Motor neuron (in vitro differentiated cells): ENCODE measurements at places on chromosomes 4 and X.
A peak's percentile ranks its signal among the peaks of the same experiment; 100 is the strongest.

- no peak for ATAC-seq
Observed at GRCh38 chr4:86898562-86898961, 6.3 kb upstream of the C4orf36 start.

DNA sequence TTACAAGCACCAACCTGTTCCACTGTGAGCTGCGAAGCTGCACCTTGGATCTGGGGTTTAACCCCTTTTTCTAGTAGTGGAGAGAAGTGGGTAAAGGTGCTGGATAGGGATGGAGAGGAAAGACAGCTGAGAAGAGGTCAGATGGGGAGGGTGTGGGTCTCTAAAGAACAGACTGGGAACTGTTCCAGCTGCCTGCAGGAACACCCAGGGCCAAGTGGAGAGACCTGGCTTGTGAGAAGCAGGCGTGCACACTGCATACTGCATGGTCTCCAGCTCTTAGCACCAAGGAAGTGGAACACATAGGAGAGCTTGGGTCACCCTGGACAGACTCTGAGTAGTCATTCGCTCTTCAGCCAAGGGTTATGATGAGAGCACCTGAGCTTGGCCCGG lies 16.1 kb downstream of the BCOR start:
- ATAC-seq, result no peak

- ATAC-seq, result peak; percentile 26
Observed at GRCh38 chrX:50877310-50877709, 33.2 kb upstream of the BMP15 start.

DNA sequence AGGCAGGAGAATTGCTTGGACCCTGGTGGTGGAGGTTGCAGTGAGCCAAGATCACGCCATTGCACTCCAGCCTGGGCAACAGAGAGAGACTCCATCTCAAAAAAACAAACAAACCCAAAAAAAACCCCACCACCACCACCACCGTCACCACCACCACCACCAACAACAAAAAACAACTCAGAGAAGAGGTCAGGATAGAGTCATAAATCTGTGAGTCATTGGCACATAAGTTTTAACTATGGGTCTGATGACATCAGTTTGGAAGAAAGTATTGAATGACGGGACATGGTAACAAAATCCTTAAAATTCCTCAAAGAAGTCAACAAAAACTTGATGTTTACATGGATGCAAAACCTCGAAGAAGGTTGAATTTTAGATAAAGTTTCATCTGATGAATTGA lies 288.0 kb upstream of the SFRP2 start:
- no peak for ATAC-seq

- no peak for ATAC-seq
Observed at GRCh38 chrX:106302304-106302703, 134.2 kb downstream of the PWWP3B start.

GRCh38 chrX:155612312-155613224 lies at the start of gene TMLHE:
Gene TMLHE (minus strand): TSS chrX:155612952. CDS start chrX:155545276, 67,676 bp downstream.
- peak; percentile 86 for ATAC-seq

GRCh38 chr4:174318829-174319764 lies 35.4 kb downstream of the CEP44 start:
- ATAC-seq, result no peak

DNA sequence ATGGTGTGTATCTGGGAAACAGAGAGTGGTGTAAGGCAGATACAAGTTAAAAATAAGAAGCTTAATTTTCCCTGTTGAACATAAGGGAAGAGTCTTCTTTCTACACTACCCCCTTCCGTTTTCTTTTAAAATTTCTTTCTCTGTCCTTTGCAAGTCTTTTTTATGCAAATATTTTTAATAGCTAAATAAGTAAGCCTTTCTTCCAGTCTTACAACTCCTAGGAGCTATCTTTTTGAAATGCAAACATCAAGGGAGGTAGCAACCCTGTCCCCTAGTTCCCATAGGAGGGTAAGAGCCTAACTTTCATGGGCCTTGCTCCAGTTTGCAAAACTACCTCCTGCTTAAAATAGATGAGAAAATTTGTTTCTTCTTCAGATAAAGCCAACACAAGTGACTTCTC lies 121.5 kb downstream of the MBNL3 start:
- no peak for ATAC-seq

DNA sequence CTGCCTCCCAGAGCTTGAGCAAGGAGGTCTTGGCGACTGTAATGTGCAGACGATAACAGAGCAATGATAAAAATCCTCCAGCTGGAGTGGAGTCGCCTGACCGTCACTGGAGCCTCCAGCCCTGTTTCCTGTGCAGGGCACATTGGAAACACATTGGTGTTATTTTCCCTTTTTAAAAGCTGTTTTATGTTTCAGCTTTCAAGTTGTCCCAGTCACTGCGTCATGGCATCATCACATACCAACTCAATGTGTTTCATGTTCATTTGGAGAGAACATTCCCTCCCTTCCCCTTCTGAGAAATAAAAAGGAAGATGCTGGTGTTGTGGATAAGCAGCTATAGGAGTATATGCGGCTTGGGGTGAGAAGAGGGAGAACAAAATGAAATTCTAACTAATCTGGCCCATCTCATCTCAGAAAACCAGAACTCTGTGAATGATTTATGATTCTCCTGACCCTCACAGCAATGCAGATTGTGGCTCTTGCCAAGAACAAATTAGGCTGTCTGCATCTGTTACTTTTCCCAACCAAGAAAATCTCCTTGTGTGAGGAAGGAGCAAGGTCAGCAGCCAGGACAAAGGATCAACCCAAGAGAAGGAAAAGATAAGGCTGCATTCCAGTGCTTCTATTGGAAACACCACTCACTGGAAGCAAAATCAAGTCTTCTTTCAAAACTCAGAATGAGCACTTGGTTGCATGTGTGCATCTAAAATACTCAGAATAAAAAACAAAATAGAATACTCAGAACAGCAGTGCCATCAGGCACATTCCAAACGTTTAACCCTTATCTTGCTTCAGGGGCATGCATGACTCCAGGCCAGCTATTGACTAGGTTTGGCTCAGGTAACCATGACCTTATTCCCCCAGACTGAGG lies 134.4 kb downstream of the RASL11B start:
- no peak for ATAC-seq

DNA sequence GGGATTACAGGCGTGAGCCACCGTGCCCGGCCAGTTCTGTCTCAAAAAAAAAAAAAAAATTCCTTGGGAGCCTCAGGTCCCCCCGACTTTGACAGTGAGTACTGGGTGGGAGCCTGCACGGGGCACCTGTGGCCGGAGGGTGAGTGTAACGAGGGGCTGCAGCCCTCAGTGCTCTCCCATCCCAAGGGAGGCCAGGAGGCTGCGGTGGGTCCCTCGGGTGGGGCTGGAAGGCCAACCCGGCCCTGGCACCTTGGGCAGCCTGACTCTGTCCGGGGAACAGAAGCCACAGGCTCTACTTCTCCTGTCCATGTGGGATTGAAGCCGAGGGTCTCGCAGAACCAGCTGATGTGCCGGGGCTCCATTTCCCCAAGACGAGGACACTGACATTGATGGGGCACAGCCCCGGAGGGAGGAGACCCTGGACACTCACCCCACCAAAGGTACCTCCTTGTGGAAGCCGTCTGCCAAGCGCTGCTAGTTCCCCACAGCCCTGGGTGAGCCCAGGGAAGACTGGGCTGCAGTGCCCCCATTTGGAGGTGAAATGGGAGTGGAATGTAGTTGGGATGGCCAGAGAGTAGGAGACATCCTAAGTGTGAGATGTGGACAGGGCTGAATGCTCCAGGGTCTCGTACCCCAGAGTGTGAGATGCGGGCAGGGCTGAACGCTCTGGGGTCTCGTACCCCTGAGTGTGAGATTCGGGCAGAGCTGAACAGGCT lies 2.3 kb upstream of the SLC26A1 start:
- no peak for ATAC-seq

DNA sequence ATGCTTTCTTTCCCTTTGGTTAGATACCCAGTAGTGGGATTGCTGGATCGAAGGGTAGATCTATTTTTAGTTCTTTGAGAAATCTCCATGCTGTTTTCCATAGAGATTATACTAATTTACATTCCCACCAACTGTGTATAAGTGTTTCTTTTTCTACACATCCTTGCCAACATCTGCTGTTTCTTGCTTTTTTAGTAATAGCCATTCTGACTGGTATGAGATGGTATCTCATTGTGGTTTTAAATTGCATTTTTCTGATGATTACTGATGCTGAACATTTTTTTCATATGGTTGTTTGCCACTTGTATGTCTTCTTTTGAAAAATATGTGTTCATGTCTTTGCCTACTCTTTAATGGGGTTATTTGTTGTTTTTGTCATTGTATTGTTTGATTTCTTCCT lies 6.6 kb upstream of the AGA start:
- no peak for ATAC-seq

DNA sequence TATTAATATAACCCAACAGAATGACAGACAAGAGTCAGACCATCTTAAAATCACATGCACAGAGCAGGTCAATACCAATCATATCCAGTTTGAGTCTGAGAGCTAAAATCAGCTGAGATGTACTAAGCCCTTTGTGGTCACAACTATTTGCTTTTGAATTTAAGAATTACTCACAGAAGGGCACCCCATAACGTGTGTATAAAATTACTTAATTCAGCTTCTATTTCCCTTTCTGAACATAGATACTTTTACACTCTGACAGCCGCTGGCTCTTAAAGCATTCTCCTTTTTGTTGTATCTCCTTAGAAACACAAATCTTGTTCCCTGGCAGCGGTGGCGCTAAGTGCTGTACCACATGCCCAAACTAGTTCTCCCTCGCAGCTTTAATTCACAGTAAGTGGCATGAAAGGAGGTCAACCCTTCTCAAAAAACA lies 14.8 kb upstream of the PPARGC1A start:
- ATAC-seq, result no peak

DNA sequence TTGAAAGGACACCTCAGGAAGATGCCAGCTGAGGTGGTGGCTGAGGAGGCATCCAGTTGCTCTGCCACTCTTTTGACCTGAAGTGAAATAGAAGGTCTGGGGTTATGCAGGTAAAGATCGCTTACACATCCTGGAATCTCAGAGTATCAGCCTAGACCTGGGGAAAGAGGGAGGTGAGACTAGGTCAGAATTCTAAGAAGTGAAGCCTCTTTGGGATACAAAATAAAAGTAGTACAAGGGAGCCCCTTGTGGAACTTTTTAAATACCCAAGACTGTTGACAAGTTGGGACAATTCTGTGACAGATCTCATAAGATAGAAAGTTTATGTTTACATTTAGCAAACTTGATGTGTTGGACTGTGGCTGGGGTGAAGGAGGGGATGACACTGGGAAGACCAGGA lies 263.1 kb downstream of the SPRY1 start:
- ATAC-seq, result no peak

GRCh38 chr4:78784236-78784865 lies 8.2 kb downstream of the BMP2K start:
- no peak for ATAC-seq

- ATAC-seq, result peak; percentile 69
Observed at GRCh38 chrX:23883737-23884354, 23.9 kb downstream of the APOO start.

DNA sequence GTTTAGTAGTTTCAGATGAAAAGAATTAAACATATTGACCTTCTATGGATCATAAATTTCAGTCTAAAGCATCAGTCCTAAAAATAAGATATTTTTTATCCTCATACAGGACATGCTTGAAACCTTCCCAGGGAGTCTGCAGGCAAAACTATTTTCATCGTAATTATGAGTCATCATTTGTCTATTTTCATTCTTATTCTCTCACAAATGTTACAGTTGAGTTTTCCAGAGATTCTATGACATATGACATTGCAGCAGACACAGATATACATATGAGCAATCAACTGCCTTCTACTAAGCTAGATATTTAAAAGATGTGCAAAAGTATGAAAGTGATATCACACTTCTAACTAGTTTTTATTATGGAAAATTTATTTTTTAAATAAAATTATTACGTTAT lies 398.0 kb downstream of the MAGEB5 start:
- no peak for ATAC-seq

DNA sequence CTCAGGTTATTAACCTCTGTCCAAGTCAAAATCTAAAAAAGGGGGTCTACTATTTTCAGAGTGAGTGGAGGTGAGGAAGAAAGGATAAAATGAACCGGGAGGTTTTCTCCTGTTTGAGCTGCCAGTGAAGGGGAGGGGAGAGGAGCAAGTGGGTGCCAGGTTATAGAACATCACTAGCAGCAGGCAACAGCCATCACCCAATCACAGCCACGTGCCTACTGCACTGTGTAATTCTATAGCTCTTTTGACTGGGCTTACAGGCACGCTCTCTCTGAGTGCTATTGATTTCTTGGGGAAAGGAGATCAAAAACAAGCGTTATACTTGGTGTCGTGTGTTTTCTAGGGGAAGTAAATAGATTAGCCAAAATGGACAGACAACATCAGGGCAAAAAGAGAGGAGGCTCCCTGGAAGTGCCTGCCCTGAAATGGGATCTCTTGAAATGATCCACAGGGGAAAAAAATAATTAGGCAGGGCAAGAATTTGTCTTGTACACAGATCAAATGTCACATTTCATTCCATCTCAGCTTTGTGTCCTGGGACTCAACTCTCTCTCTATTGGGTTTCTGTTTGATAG lies 300.5 kb upstream of the LCORL start:
- no peak for ATAC-seq

GRCh38 chrX:19291086-19291485 lies 52.6 kb upstream of the PDHA1 start:
- no peak for ATAC-seq

DNA sequence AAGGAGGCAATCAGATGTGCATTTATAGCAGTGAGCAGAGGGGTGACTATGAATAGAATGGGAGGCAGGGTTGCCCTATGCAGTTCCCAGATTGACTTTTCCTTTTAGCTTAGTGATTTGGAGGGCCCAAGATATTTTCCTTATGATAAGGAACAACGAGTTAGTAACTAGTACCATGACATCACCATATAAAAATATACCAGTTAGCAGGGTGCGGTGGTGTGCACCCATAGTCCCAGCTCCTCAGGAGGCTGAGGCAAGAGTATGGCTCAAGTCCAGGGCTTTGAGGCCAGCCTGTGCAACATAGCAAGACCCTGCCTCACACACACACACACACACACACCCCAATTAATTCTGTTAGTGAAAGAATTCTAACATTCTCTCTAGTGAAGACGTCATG lies 53.0 kb downstream of the IL13RA2 start:
- ATAC-seq, result no peak

- no peak for ATAC-seq
Observed at GRCh38 chr4:43853565-43854264, 594.9 kb downstream of the KCTD8 start.
